ENCODE measurements at places on chromosomes 7 and 10.

DNA sequence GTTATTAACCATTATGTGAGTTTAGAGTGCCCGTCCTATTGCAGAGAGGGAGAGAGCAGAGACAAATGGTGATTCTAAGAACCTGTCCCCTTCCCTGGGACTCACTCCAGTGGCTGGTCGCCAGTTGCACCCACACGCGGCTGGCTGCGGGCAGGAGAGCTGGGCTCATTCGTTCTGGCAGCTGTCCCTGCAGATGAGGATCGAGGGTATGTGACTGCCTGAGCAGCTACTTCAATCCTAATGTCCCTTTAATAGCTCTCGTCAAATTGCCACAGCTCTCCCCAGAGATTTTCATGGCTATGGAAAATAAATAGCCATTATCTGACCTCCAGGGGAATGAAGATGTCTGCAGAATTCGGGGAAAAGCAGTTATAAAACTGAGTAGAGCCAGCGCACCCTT is 41.6 kb downstream of the RBM28 start:
- no peak for DNase-seq

GRCh38 chr7:28933846-28934320 is 24.2 kb downstream of the TRIL start:
- no peak for DNase-seq

DNA sequence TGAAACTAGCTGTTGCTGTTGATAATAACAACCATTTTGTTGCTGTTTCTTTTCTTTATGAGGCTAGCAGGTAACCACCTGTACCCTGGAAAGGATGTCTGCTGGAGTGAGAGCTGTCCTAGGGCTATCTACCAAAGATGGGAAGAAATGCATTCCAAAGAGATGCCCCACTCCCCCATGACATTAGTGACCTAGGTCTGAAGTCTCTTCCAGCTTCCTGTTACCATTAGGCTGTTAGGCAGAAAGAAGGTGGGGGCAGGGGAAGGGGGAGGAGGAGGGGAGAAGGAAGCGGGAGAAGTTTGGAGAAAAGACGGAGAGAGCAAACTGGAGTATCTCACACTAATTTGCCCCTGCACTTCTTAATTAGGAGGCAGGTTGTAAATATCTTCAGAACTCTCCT is 118.5 kb downstream of the ABLIM1 start:
- DNase-seq, result no peak

- DNase-seq, result no peak
Measured at GRCh38 chr10:49837051-49837478, 74.9 kb upstream of the OGDHL start.

GRCh38 chr10:6405713-6406112 is 174.4 kb downstream of the PRKCQ start:
- no peak for DNase-seq

- DNase-seq, result no peak
Measured at GRCh38 chr7:150311711-150312110, 11.4 kb upstream of the LRRC61 start.

DNA sequence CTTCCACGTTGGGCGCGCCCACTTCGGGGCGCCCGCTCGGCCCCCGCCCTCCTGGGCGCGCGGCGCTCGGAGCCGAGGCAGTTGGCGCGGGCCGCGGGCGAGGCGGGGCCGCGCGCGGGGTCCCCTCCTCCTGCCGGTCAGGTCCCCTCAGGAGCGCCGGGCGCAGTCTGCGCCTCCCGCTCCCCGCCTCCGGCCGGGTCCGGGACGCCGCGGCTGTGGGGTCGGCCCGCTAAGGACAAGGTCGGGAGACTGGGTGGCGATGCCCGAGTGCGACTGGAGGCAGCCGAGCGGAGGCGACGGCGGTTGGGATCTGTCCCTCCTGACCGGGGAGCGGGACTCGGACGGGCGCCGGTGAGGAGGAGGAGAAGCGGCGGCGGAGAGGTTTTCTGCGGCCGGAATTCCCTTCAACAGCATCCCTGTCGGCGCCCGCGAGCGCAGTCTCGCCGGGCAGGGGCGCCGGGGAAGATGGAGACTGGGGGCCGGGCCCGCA is at the start of gene ATRNL1:
Gene ATRNL1, plus strand, starts transcription at position 80 of the 490 bp plus-strand sequence. Its CDS starts 386 bp downstream, at position 466.
- DNase-seq, result no peak

- DNase-seq, result no peak
Measured at GRCh38 chr10:60203993-60204618, 185.6 kb downstream of the ANK3 start.

GRCh38 chr7:47186316-47186715 is 395.6 kb downstream of the TNS3 start:
- DNase-seq, result no peak

DNA sequence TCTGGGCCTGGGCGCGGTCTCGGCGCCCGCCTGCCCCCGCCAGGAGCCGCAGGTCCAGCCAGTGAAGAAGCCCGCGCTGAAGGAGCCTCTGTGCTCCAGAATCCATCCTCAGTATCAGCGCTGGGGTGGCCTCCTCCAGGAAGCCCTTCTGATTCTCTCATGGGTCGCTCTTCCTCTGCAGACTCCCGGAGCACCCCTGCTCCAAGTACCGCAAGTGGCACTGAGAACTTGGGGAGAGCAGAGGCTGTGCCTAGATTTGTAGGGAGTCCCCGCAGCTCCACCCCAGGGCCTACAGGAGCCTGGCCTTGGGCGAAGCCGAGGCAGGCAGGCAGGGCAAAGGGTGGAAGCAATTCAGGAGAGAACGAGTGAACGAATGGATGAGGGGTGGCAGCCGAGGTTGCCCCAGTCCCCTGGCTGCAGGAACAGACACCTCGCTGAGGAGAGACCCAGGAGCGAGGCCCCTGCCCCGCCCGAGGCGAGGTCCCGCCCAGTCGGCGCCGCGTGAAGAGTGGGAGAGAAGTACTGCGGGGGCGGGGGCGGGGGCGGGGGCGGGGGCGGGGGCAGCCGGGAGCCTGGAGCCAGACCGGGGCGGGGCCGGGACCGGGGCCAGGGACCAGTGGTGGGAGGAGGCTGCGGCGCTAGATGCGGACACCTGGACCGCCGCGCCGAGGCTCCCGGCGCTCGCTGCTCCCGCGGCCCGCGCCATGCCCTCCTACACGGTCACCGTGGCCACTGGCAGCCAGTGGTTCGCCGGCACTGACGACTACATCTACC is at the start of gene ALOX5:
Gene ALOX5, plus strand, starts transcription at position 641 of the 774 bp plus-strand sequence. Its CDS starts 64 bp downstream, at position 705.
- DNase-seq, result no peak

DNA sequence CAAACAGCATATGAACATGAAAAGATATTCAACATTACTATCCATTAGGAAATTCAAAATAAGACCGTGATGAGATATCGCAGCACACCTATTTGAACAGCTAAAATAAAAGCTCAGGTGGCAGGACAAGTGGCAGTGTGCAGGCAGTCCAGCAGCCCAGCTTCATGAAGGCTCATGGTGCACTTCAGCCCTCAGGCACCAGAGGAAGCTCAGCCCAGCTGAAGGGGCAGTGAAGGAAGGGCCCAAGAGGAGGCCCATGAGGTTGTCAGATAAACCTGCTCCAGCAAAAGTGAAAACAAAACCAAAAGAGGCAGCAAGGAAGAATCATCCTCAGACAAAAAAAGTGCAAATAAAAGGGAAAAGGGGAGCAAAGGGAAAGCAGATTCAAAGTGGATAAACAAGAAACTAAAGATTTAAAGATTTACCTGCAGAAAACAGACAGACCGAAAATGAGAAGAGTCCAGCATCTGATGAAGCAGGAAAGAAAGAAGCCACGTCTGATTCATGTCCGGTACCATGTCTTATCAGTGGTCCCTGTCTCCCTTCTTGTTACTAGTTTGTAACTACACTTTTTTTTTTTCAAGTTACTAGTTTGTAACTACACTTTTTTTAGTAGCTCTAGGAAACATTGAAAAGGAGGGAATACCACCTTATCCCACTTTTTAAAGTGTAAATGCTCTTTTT is 15.0 kb upstream of the FAM24B start:
- DNase-seq, result no peak

DNA sequence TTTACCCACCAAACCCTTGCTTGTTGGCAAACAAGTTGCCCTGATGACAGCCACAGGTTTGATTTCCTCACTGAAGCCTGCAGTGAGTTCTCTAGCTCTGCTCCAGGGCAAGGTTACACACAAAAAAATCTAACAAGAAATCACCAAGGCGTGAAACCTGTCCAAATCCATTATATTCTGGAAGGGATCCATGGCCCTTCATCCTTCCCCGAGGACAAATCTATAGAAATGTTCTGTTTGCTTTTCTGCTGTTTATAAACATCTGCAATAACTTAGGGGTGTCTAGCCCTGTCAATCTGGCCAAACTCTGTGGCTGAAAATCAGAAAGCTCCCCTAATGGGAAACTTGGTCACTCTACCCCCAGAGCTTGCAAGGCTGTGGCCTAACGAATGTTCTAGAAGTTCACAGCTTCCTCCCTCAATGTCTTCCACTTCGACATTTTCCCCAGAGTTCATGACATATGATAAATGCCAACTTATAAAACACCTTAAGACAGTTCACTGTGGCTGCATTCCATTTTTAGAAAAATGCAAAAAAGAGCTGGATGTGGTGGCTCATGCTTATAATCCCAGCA is 164.5 kb downstream of the PRPF18 start:
- DNase-seq, result no peak

GRCh38 chr7:53743697-53744402 is 708.4 kb downstream of the POM121L12 start:
- no peak for DNase-seq

- DNase-seq, result no peak
Measured at GRCh38 chr7:92768501-92769393, 67.6 kb downstream of the CDK6 start.

DNA sequence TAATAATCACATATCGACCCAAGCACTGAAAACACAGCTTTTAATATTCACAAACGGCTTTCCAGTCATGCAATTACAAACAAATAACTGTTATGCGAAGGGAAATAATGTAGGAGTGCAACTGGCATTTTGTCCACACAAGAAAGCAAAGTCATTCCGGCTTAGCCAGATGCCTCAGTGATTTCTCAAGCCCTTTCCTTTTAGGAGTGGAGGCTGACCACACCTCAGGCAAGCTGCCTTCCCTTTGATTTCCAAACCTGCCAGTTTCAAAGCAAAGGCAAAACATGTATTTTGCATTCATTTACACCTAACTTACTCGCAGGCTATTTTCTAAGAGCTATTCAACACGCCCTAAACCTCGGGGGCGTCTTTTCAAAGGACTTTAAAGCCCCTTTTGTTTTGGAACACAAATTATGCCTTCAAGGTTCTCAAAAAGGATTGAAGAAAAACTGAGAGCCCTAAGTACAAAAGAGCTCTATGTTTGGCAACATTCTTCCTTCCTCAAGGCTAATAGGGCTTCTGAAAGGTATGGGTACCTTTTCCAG is 109.6 kb downstream of the CPXM2 start:
- no peak for DNase-seq

- no peak for DNase-seq
Measured at GRCh38 chr10:98620503-98620902, 173.8 kb upstream of the HPS1 start.

DNA sequence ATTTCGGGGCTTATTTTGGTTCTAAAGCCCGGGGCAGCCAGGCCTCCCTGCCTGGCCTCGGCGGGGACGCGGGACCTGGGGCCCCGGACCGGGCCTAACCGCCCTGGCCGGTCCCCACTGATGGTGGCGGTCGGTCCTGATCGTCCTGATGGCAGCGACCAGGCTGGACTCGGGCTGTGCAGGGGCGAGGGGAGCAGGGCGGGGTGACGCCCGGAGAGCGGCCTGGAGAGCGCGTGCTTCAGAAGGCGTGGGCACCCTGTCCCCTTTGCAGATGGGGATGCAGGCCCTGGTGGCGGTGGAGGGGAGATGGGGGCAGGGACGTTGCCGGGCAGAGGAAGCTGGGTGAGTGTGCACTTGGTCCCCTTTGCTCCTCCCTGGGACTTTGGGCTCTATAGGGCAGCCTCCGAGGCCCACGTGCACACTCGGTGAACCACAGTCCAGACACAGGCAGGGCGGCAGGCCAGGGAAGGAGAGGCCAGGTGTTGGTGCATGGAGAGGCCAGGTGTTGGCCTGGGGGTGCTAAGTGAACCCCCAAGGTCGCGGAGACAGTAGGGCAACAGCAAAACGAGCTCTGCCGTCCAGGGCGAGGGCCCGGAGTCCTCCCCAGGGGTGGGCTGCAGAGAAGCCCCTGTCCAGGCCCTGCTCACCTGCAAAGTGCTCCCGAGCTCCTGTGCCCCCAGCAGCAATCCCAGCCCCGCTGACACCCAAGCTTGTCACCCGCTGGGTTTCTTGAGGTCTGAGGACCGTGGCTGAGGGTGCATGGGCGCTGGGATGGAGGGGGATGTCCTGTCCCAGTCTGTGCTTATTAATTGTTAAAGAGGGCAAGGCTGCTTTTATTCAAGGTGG is 42.4 kb upstream of the FAM20C start:
- no peak for DNase-seq

- DNase-seq, result no peak
Measured at GRCh38 chr7:1313613-1314012, 80.9 kb downstream of the UNCX start.

DNA sequence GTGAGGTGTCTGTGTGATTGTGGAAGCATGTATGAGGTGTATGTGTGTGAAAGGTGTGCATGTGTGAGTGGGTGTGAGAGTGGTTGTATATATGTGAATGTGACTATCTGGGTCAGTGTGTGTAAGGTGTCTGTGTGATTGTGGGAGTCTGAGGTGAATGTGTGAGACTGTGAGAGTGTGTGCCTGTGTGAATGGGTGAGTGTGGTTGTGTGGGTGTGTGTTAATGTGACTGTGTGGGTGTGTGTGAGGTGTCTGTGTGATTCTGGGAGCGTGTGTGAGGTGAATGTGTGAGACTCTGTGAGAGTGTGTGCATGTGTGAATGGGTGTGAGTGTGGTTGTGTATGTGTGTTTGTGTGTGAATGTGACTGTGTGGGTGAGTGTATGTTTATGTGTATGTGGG is 385.1 kb downstream of the TCERG1L start:
- DNase-seq, result no peak

GRCh38 chr10:71968553-71969474 is 4.6 kb downstream of the CHST3 start:
- DNase-seq, result no peak

DNA sequence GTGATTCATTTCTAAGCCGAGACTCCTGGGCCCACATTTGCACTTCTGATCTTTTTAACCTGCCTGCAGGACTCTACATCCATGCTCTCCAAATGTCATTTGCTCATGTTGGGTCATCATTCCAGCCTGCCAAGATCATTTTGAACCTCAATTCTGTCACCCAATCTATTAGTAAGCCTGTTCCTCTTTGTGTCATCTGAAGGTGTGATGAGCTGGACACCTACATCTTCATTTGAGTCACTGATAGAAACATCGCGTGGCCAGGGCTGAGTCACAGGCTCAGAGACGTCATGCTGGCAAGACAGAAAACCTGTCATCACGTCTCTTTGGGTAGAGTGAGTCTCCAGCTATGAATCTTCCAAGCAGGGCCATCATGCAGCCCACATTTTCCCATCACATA is 65.3 kb upstream of the SLF2 start:
- no peak for DNase-seq

DNA sequence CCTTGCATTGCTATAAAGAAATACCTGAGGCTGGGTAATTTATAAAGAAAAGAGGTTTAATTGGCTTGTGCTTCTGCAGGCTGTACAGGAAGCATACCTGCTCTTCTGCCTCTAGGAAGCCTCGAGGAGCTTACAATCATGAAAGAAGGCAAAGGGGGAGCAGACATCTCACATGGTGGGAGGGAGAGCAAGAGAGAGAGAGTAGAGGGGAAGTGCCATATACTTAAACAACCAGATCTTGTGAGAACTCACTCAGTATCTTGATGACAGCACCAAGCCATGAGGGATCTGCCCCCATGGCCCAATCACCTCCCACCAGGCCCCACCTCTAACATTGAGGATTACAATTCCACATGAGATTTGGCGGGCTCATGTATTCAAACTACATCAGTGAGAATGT is 79.1 kb upstream of the HECW1 start:
- no peak for DNase-seq

- no peak for DNase-seq
Measured at GRCh38 chr10:53699231-53699630, 926.6 kb upstream of the MBL2 start.

- DNase-seq, result no peak
Measured at GRCh38 chr10:103691723-103692435, 163.5 kb downstream of the SH3PXD2A start.

- no peak for DNase-seq
Measured at GRCh38 chr10:77630507-77630848, 7.1 kb downstream of the KCNMA1 start.
